Stimulated activated naive CD4-positive, alpha-beta T cell treated with Interleukin-2 at 50 U/mL for 16 hours (primary cell): ENCODE measurements at places on chromosomes 4 and X.
A peak's percentile ranks its signal among the peaks of the same experiment; 100 is the strongest.

GRCh38 chrX:69083801-69084200 is 81.5 kb downstream of the PJA1 start:
- DNase-seq = no peak

GRCh38 chr4:177879851-177880250 is 437.6 kb upstream of the AGA start:
- DNase-seq = no peak

GRCh38 chr4:15833801-15834200 is 55.7 kb downstream of the CD38 start:
- no peak for DNase-seq

- peak; percentile 5 for DNase-seq
Measured at GRCh38 chr4:154618708-154619315, 6.4 kb upstream of the FGG start.

- no peak for DNase-seq
Measured at GRCh38 chr4:17502756-17503155, 9.1 kb downstream of the QDPR start.

DNA sequence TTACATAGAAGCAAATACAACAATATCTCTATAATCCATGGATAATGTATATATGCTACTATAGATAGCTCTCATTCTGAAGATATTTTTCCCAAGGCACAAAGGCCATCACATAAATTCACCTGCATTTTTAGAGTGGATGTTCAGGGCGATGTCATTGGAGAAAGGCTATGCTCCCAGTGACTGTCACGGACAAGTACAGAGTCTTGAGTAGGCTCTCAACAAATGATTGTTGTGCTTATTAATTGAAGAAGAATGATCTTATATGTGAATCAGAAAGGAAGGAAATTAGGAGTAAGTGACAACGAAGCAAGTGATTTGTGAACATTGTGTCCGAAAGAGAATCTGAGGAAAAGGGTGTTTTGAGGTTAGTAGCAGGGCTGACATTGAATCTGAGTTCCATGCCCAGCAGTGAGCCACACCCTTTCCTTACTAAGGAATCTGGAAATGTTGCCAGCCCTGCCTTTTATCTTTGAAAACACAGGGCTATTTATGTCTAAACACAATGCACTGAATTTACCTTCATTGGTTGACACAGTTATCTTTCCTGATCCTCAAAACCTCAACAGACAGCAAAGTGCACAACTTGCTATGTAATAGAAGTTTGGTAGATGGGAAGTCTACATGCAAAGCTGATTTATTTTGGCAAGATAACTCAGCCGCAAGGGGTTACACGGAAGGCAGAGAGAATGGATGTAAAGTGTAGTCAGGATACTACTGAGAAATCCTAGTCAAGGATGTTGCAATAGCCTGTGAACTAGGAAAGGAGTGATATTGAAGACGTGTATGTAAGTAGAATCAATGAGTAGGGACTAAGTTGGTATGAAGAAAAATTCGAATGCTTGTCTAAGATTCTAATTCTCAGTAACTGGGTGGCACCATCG is 50.4 kb downstream of the SORBS2 start:
- DNase-seq = no peak

GRCh38 chrX:131646106-131646505 is 102.2 kb downstream of the OR13H1 start:
- DNase-seq = no peak

GRCh38 chr4:2572076-2572475 is 35.6 kb downstream of the FAM193A start:
- no peak for DNase-seq

- DNase-seq = no peak
Measured at GRCh38 chr4:57114973-57115372, 4.8 kb upstream of the IGFBP7 start.

- DNase-seq = no peak
Measured at GRCh38 chr4:185211035-185211434, 1.6 kb downstream of the SNX25 start.

DNA sequence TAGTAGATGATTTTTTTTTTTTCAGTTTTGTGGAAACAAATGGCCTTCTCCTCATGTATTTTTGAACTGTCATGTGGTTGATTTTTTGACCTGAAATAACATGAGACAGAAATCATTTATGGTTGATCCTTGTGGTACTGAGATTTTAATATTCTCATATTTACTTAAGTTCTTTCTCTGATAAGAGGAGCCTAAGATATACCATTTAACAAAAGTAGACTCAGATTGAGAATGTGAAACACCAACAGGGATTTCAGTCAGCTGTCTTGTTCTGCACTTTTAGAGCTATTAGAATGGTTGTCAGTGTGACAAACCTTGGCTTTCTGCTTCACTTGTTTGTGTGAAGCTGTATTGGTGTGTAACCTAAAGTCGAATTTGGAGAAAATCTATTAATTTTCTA is 575.7 kb downstream of the SPOCK3 start:
- no peak for DNase-seq

DNA sequence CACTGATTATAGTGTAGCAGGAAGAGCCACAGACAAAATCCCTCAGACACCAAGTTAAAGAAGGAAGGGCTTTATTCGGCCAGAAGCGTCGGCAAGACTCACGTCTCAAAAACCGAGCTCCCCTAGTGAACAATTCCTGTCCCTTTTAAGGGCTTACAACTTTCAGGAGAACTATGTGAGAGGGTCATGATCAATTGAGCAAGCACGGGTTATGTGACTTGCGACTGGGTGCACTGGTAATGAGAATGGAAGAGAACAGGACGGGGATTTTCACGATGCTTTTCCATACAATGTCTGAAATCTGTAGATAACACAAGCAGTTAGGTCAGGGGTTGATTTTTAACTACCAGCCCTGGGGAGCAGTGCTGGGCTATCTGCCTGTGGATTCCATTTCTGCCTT is 116.7 kb downstream of the MFAP3L start:
- no peak for DNase-seq

- DNase-seq = no peak
Measured at GRCh38 chr4:125244848-125245450, 69.8 kb upstream of the FAT4 start.

- DNase-seq = no peak
Measured at GRCh38 chr4:134627366-134627765, 425.8 kb upstream of the PABPC4L start.

DNA sequence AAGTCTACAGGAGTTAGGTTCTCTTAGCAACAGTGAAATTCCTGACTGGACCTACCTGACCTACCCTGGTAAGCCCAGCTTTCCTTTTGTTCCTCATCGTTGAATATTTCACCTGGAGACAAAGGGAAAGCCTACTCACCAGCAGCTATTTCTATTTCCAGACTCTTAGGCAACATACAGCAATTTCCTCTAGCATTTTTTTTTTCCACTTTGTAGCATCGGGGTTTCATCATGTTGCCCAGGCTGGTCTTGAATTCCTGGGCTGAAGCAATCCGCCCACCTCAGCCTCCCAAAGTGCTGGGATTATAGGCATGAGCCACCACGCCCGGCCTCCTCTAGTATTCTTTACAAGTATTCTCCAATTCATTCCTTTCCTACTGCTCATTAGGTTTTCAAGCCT is 6.8 kb upstream of the S100G start:
- no peak for DNase-seq

- no peak for DNase-seq
Measured at GRCh38 chrX:25275159-25275558, 259.4 kb upstream of the ARX start.

DNA sequence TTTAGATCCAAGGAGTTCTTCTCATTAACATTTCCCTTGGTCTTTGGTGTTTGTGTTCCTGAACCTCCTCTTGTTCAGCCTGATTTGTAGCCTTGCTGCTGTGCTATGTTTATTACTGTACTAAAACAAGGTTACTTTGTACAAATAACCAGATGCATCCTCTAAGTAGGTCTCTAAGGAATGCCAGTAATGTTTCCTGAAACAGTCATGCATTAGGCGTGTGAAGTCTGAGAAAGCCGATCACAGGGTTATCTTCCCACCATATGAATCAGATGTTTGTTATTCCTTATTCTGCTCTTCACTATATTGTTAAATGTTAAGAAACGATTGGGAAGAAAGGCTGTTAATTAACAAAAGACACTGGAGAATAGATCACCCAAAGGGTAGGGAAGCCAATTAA is 66.9 kb downstream of the GALNTL6 start:
- no peak for DNase-seq

GRCh38 chrX:17679820-17680219 is 57.5 kb upstream of the SCML1 start:
- DNase-seq = no peak

GRCh38 chrX:1327651-1328304 is 8.8 kb upstream of the IL3RA start:
- no peak for DNase-seq

GRCh38 chrX:120672389-120672788 is 42.5 kb upstream of the C1GALT1C1 start:
- no peak for DNase-seq

DNA sequence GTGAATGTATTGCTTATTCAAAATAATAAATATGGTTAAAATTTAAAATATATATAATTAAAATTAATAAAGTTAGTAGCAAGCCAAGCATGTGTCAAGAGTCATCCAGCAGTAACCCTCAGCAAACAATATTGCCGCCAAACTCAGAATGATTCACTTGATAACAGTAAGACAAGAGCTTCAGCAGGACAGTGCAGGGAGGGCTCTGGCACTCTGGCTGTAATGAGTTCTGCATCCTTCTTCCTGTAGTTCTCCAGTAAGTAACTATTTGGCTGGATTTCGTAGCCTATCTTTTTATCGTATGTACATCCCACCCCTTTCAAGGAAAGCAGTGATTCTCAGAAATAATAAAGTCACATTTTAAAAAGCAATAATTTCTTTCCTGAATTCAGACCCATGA is 17.6 kb downstream of the OTUD6A start:
- no peak for DNase-seq

- DNase-seq = peak; percentile 29
Measured at GRCh38 chrX:1323315-1323714, 13.3 kb upstream of the IL3RA start.

GRCh38 chrX:132615391-132616131 is 126.7 kb upstream of the MBNL3 start:
- peak; percentile 1 for DNase-seq

DNA sequence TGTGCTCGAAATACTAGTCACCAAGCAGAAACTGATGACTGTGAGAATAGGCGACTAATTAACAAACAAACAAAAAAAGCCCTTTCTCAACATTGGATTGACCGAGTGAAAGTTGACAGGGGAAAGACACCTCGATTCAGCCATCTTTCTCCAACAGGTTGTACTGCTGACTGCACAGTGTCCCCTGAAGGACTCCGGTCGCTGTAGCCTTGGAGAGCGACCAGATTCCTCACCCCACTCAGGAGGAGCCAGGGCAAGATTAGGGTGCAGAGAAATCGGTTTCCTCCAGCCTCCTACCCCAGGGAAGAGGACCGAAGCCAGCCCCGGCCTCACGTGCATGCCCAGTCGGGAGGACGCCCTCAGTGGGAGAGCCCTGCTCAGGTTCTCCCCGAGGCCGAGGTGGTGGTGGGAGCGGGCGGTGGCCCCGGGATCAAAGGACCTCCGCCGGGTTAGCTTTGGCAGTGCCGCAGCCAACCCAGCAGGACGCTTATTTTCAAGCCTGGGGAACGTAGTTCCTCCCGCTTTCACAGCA is 1.1 kb upstream of the RAP1GDS1 start:
- DNase-seq = no peak

DNA sequence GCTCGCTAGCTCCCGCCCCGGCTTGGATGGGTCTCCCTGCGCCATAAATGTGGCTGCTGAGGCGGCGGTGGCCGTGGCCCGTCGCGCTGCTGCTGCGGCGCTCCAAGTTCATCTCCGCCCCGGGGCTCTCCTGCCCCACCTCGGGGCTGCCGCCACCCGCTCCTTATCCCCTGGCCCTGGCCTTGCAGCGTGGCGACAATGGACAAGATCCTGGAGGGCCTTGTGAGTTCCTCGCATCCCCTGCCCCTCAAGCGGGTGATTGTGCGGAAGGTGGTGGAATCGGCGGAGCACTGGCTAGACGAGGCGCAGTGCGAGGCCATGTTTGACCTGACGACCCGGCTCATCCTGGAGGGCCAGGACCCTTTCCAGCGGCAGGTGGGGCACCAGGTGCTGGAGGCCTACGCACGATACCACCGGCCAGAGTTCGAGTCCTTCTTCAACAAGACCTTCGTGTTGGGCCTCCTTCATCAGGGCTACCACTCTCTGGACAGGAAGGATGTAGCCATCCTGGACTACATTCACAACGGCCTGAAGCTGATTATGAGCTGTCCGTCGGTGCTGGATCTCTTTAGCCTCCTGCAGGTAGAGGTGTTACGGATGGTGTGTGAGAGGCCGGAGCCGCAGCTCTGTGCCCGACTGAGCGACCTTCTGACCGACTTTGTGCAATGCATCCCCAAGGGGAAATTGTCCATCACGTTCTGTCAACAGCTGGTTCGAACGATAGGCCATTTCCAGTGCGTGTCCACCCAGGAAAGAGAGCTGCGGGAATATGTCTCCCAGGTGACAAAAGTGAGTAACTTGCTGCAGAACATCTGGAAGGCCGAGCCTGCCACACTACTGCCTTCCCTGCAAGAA is 763 bp downstream of the USP38 start:
- no peak for DNase-seq

GRCh38 chrX:130851569-130851968 is 51.4 kb downstream of the ENOX2 start:
- no peak for DNase-seq

- DNase-seq = no peak
Measured at GRCh38 chr4:121009578-121010478, 62.5 kb downstream of the NDNF start.

- DNase-seq = no peak
Measured at GRCh38 chr4:143026459-143027170, 158.1 kb upstream of the USP38 start.

GRCh38 chr4:152705903-152706302 is 26.1 kb upstream of the TMEM154 start:
- DNase-seq = no peak

GRCh38 chr4:96037705-96038104 is 197.8 kb downstream of the PDHA2 start:
- DNase-seq = no peak

- DNase-seq = no peak
Measured at GRCh38 chr4:151228189-151229119, 48.5 kb upstream of the PRSS48 start.

DNA sequence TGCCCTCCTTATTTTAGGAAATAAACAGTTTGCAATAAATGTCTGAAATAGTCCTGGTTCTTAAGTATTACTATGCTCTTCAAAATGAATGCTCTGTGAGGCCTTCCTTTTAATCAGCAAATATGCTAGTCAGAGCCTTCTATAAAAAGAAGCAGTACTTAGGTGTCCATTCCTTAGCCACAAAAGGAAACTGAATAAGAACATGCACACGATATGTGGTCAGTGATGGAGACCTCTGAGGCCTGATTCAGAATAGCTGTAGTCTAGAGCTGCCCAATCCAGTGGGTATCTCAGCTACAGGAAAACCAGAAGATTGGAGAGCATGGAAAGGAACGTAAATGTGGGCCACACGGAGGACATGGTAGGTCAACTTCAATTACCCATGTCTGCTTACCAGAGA is 141.8 kb downstream of the RASL11B start:
- no peak for DNase-seq

GRCh38 chr4:106371161-106371560 is 2.6 kb upstream of the GIMD1 start:
- no peak for DNase-seq

DNA sequence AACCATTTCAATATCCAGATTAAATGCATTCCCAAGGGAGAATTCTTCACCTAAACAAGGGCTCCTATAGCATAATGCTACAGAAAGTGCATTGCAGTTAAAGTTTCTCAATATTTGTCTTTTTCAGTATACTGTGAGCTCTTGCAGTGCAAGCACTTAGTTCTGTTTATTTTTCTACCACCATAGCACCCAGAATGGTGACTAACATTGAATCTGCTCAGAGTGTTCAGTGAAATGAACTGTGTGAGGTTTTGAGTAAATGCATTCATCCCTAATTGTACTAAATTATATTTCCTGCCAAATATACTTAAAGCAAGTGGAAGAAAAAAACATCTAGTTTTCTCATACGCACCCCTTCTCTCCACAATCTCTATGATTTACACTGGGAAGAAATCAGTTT is 383.9 kb downstream of the PCDH7 start:
- DNase-seq = no peak
